ENCODE measurements at places on chromosomes 6 and 20.

GRCh38 chr6:115984809-115985208 lies 75.9 kb downstream of the FRK start:
- no peak for DNase-seq

GRCh38 chr6:132142308-132142707 lies 191.1 kb upstream of the CCN2 start:
- no peak for DNase-seq

DNA sequence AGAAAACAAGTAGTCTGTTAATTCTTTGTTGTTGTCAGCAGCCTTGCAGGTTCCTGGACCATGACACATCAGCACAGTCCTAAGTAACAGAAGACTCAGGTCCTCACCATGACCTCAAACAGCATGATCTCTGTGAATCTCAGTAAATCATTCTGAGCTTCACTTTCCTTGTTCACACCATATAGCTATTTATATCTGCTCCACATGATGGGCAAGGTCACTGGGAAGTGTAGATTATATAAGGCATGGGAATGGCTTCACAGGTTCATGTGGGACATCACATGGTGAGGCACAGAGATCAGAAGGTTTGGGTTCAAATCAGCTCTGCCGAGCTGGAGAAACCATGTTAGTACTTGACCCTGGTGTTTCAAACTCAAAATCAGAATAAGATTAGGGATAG lies 245.4 kb upstream of the SPTLC3 start:
- DNase-seq: no peak

DNA sequence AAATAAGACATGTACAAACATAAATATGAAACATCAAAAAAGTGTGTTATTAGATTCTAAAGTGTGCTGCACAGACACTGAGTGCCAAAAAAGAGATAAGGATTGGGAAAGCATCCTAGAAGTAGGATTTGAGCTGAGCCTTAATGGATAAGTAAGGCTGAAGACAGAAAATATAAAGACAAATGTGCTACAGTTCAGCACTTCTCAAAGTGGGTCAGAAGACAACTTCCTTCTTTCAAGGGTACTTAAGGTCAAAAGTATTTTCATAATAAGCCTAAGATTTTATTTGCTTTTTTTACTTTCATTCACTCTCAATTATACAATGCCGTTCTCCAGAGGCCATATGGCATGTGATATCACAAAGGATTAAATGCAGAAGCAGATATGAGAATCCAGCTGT lies 16.8 kb downstream of the USP45 start:
- DNase-seq: no peak

DNA sequence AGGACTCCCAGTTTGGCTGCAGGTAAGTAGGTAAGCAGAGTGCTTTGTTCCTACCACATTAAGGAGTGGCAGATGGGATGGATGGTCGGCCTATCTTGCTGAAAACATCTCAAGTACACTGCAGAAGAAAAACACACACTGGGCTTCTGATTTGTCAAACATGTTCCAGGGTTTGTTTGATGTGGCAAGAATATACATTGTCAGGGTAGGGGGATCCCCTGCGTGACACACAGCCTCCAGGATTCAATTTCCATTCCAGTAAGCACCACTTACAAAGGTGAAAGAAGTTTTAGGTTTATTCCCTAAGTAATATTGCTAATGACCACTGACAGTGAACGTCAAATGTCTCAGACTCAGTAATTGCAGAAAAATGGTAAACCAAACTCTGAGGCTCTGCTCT lies 26.0 kb upstream of the KIF16B start:
- DNase-seq: no peak

DNA sequence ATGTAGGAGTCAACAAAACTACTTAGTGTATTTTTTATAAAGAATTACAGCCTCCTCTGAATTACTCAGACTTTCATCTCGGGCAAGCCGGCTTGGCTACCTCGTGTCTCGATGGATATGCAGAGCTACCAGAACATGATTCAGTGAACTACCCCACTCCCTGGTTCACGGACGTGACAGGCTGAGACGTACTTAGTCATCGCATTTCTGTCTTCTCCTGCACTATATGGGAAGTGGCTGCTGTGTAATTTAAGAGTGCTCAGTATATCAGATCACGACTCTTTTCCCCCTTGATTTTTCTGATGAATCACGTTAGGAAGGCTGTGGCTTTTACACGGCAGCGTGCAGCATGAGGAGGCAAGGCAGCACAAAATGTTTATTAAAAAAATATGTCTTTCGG lies 302.7 kb upstream of the ZFP64 start:
- DNase-seq: peak; percentile 21

DNA sequence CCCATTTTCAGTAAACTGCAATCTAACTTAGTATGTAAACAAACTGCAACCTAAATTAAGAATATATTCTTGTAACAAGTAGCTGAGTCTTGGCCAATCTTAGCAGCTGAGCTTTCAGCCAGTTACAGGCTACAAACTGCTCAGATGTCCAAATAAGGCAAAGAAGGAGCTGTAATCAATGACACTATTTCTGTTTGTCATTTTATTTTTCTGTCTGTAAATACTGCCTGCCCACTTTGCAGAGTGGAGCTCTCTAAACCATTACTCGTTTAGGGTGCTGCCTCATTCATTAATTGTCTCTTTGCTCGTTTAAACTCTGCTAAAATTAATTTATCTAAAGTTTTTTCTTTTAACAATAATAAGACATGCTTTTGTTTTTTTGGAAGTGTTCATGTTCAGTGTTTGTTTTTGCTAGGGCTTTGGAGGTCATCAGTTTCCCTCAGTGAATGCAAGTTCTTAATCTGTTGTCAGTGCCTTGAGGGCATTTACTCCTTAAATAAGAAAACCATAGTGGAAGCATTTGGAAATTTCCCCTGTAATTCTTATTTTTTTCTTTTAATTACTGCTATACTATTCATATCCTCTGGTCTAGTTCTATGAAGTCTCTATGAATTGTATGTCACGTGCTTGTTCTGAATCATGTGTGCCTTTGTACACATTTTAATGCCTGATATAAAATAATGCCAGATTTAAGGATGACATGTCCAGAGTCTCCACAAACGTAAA lies 3.6 kb upstream of the PRL start:
- DNase-seq: no peak

DNA sequence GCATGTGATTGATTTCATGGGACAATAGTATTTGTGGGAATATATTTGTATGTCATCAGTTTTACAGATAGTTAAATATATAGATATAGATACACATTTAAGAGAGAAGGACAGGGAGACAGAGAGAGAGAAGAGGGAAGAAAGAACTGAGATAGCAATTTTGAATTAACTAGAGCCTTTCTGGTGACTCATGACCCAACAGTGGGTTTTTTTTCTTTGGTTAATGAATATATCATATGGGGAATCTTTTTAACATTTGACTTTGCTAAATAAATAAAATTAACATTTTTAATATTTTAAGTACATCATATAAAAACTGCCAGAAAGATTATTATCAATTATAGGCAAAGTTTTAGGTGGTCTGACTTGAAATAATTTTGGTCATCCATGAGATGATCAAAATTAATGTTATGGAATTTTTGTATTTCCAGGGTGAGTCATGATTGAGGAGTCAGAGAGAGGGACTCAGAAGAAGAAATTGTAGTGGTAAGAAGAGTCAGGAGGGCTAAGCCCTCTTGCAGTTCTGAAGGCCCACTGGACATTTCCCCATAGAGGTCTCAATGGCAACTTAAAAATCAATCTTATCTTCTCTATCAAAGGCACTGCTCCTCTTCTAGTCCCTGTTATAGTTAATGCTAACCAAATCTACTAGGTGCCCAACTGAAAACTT lies 508.1 kb upstream of the MAP3K7 start:
- no peak for DNase-seq

DNA sequence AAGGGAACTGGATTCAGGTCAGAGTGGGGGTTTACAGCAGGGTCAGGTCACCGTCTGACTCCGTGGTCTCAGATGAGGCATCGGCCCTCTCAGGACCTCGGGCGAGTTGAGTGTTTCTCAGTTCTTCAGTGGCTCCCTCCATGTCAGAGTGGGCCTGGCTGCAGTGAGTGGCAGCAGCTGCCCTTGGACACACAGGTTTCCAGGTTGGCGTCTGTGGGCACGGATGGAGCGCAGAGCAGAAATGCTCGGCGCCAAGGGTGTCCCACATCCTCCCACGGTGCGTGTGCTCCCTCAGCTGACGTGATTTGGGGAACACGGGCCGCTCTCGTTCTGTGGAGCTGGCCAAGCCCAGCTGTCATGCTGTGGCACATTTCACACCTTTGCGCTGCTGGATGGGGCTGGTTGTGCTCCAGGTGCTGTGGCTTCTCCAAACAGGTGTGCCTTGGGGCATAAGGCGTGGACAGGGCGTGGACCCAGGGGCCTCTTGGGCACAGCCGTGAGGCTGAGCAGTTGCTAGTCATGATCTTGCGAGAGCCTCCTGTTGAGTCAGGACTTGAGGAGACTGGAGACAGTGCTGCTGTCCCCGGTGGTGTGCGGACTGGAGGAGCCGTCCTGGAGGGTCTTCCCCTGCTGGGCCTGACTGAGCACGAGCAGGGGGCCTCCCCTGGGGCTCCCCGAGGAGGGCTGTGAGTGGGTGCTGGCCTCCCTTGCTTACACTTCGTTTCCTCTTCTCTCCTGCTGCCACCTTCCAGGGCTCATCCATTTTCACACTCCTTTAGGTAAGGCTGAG lies 9.5 kb upstream of the DNAJC5 start:
- DNase-seq: no peak

GRCh38 chr6:133806382-133807140 lies 82.4 kb upstream of the TCF21 start:
- no peak for DNase-seq

DNA sequence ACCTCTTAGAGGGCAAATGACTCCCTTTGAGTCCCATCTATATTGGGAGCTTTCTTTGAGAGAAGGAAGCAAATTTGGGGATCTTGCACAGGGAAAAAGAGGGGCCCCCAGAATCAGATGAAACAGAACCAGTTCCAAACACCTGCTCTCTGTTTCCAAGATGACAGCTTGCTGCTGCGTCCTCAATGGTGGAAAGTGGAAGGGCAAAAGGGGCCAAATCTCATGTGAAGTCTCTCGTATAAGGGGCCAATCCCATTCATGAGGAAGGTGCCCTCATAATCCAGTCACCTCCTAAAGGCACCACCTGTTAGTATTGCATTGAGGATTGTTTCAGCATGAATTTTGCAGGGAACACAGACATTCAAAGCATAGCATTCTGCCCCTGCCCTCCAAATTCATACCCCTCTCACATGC lies 483 bp upstream of the SERPINB1 start:
- DNase-seq: no peak

DNA sequence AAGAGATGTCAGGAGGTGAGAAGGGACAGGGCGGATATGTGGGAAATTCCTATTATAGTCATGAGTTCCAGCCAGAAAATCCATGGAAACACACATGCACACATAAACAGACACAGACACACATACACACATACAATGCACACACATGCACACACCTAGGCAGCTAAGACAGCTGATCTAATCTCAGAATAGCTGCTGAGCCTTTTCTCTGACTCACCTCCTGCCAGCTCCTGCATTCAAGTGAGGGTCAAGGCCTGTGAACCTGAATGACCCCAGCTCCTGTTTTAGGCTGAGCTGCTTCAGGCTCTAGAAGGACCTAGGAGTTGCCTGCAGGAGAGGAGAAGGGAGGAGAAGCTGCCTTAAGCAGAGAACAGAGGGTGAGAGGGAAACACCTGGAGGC lies 21.6 kb upstream of the RAET1L start:
- no peak for DNase-seq

DNA sequence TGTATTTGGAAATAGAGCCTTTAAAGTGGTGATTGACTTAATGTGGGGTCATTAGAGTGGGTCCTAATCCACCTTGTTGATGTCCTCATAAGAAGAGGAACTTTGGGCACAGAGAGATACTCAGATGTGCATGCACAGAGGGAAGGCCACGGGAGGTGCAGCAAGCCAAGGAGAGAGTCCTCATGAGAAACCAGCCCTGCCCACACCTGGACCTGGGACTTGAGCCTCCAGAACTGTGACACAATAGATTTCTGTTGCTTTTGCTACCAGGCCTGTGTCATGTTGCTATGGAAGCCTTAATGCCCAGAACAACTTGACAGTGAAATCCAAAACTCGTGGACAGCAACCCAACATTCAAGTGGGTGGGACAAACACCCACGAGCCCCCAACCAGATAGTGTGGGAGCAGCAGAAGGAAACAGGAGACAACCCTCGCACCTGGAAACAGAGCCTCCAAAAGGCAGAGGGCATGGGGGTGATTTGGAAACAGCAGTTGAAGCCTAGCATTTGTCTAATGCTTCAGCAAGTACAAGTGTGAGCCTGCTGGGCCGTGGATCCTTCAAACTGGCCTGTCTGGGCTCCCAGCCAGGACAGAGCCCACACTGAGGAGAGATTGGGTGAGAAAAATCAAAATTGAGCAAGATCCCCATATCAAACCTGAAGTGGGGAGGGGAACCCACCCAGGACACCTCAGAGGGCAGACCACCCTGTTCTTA lies 201.0 kb upstream of the CST7 start:
- DNase-seq: no peak

GRCh38 chr6:170487707-170488329 lies 65.3 kb downstream of the PSMB1 start:
- no peak for DNase-seq

- peak; percentile 41 for DNase-seq
These were observed 17.8 kb upstream of the HSF2 start for GRCh38 chr6:122381494-122382265.

GRCh38 chr6:88374553-88374952 lies 208.4 kb upstream of the CNR1 start:
- no peak for DNase-seq

GRCh38 chr6:168331058-168331457 lies 11.5 kb upstream of the DACT2 start:
- no peak for DNase-seq

- DNase-seq: no peak
These were observed 183.1 kb downstream of the OGFRL1 start for GRCh38 chr6:71471718-71472117.

GRCh38 chr20:50820515-50821256 lies 25.8 kb downstream of the BCAS4 start:
- no peak for DNase-seq

GRCh38 chr6:110681543-110682459 lies 133.5 kb downstream of the CDK19 start:
- no peak for DNase-seq

GRCh38 chr6:85127696-85128243 lies 322.1 kb upstream of the NT5E start:
- no peak for DNase-seq

DNA sequence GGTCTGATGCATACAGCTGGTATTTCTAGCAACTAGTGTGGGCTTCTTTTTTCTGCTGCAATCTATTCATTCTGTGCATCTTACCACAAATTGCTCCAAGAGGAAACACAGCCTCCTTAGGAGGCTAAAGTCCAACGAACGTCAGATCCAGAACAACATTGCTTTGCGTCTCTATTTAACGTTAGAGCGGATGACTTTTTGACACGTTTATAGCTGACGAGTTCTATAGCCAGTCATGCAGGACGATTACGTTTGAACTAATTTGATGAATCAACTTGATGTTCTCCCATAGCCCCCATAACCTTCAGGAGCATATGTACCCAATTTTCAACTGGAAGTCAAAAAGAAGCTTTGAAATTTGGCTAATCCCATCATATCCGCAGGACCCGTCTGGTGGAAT lies 59.9 kb downstream of the TSHZ2 start:
- no peak for DNase-seq

- DNase-seq: no peak
These were observed 157.7 kb downstream of the RNASET2 start for GRCh38 chr6:166798652-166799051.

GRCh38 chr20:5734602-5735001 lies 15.6 kb upstream of the SHLD1 start:
- DNase-seq: no peak

- no peak for DNase-seq
These were observed 78.0 kb upstream of the RPS6KA2 start for GRCh38 chr6:166705069-166705468.

GRCh38 chr6:157436944-157437336 lies 56.0 kb downstream of the ZDHHC14 start:
- DNase-seq: no peak

Data from CD14-positive monocyte (primary cell).